Fibroblast of skin of scalp (primary cell): ENCODE measurements at places on chromosomes 4 and X.

DNA sequence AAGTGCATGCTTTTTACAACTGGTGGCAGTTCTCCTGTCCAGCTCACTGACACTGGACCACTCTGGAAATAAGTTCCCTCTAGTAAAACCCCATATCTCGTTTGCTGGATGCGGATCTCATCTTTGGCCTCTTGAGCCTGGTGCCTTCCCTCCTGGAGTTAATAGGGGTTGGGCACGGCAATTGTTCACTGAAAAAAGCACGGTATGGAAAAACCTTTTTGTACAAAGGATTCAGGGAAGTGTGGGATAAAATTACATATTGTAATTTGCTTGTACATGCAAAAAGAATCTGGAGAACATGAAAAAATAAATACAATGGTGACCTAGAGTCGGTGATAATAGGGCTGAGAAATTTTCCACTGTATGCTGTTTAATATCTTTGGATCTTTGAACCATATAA, 30.6 kb downstream of the TBC1D9 start:
- DNase-seq: no peak

- DNase-seq: peak; percentile 84
Observed at GRCh38 chrX:11351375-11352295, 58.4 kb downstream of the AMELX start.

GRCh38 chrX:103747163-103747562, 29.5 kb upstream of the PLP1 start:
- no peak for DNase-seq

DNA sequence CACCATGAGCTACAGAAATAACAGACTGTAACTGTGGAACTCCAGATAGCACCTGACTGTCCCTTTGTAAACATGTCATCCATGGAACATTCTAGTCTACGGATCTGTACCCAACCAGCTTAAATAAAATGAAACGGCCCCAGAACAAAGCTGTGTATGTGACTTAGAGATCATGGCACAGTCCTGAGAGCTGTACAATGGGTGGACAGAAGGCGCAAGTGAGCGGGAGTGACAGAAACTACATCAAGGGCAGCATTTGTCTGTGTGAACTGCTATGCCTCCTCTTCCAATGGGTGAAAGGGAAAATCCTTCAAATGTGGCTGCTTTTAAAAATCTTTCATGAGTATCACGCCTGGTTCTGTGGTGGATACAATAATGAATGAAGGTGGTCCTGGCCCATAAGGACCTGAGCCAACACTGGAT, 72.5 kb downstream of the FAT1 start:
- no peak for DNase-seq

- no peak for DNase-seq
Observed at GRCh38 chr4:162707962-162708361, 458.7 kb downstream of the NAF1 start.

- no peak for DNase-seq
Observed at GRCh38 chr4:183426507-183426906, 17.9 kb upstream of the CDKN2AIP start.

GRCh38 chrX:113770806-113771205, 813.1 kb upstream of the HTR2C start:
- no peak for DNase-seq

GRCh38 chrX:36950495-36951253, 57.5 kb upstream of the FAM47C start:
- DNase-seq: no peak

DNA sequence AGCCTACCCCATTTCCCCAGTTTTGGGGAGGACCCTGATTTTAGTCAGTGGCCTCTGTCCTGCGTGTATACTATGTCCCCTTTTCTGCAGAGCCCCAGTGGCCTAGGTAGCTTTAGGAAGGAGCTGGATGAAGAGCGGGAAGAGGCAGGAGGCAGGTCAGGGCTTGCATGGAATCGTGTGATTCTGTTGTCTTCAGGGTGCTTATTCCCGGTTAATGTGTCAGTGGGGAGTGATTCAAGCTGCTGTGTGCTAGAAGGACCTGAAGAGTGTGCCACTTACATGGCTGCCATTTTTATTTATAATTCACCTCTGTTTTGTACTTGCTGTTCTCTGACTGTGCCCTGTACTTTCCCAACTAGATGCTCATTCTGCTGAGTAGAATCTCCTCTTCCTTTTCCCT, 127.3 kb upstream of the AMOT start:
- DNase-seq: no peak

DNA sequence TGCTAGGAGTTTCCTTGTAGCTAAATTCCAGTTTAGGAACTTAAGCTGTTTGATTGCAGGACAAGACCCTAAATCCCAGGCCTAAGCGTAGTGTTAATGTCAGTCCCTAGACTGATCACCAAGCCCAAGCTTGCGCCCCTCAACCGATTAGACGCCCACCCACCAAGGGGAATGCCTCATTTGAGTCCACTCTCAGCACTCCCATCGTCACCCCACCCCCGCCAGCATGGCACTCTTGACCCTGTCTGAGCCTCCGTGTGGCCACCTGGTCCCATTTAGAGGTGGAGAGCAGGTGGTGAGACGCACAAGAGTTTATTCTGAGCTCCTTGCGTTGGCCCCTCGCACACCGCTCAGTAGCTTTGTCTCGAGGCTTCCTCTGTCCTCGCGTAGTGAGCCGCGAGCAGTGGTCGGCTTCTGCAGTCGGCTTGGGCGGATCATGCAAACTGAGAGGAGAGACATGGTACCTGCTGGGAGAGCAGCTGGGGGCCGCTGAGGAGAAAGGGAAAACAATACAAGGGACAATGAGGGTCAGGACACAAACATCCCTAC, 48.5 kb upstream of the ZNF157 start:
- DNase-seq: no peak

GRCh38 chr4:165803005-165803404, 70.0 kb upstream of the TLL1 start:
- no peak for DNase-seq

GRCh38 chrX:19017271-19017670, 33.4 kb upstream of the PHKA2 start:
- DNase-seq: peak; percentile 45

DNA sequence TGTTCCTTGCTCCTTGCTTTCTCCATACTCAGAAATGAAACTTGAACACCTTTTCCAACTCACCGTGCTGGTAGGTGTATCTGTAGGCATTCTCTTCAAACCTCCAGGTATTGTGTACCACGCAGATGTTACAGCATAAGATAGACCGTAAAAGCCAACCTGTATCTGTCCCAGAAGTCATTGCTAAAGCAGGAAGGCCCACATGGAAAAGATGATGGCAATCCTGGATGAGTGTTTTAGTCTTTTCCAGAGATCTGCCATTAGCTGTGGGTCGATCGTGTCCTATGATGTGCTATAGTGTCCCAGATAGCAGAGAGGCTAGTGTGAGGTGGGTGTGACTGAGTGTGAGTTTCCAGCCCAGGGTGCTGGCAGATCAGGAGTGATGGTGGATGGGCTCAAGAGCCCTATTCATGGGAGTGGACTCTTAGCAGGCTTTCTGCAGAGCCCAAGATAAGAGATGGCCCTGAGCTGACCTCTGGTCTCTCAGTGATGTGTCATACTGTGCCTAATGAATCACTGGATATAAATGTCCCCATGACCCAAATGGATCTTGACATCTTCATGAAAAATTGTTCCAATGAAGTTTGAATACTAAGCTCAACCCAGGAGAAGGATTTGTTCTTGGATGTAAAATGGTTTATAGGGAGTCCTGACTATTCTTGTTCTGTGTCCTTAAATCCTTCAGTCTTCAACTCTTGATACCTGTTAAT, 69.1 kb upstream of the WDR1 start:
- no peak for DNase-seq

- no peak for DNase-seq
Observed at GRCh38 chrX:24175276-24175675, 25.7 kb downstream of the ZFX start.

- DNase-seq: no peak
Observed at GRCh38 chrX:3763111-3763510, 49.7 kb upstream of the PRKX start.

- DNase-seq: peak; percentile 14
Observed at GRCh38 chrX:70970482-70970995, 39.6 kb upstream of the SLC7A3 start.

DNA sequence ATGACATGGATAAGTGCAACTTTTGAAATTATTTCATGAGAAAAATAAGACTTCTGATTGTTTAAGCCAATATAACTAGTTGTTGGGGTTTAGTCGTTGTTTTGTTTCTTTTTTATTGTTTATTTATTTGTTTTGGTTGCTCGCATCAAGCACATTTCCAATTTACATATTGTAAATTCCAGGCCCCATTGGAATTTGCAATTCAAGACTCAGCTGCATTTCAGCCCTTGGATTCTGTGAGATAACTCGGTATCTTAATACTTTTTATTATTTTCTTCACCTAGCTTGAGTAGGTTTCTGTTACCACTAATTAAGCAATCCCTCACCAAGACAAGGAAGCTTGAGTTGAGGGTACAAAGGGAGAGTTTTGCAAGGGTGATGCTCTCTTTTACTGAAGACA, 318.3 kb upstream of the GATB start:
- DNase-seq: no peak

GRCh38 chr4:185212581-185212980, 3.2 kb downstream of the SNX25 start:
- no peak for DNase-seq

- no peak for DNase-seq
Observed at GRCh38 chr4:38529189-38530115, 134.5 kb upstream of the KLF3 start.

DNA sequence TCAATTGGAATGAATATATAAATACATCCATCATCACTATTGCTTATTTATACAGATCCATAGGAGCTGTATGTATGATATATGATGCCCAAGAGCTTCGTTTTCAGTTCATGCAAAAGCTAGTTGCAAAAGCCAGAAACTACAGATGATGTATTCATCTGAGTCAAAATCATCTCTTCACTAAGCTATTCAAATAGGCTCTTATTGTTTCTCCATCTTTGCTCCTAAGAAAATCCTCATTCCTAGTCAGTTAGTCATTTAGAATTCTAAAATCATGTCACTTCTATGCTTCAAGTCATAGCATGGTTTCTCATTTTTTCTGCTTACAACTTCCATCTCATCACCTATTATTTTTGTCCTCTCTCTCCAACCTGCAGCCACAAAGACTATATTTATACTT, 300.1 kb upstream of the TRAM1L1 start:
- DNase-seq: peak; percentile 12

DNA sequence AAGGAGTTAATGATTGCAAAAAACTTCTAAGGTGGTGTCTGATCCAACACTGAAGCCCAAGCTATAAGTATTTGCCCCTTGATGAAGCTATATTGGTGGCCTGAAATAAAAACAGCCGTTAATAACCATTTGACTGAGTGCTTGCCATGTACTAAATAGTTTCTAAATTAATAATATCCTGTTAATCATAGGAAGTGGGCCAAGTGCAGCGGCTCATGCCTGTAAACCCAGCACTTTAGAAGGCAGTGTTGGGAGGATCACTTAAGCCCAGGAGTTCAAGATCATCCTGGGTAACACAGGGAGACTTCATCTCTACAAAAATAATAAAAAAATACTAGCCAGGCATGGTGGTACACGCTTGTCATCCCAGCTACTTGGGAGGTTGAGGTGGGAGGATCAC, 8.3 kb downstream of the NDP start:
- peak; percentile 13 for DNase-seq

DNA sequence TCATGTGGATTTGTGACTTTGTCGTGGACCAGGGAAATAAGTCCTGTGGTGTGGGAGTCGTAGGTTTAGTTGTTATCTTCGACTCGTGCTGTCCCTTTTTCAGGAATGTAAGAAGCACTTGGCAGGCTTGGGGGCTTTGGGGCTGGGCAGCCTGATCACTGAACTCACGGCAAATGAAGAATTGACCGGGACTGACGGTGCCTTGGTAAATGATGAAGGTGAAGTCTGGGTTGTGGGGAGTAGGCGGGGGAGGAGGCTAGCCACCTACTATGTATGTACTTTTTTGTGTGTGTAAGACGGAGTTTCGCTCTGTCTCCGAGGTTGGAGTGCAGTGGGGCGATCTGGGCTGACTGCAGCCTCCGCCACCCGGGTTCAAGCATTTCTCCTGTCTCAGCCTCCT, 1.2 kb downstream of the TAF1 start:
- peak; percentile 1 for DNase-seq

DNA sequence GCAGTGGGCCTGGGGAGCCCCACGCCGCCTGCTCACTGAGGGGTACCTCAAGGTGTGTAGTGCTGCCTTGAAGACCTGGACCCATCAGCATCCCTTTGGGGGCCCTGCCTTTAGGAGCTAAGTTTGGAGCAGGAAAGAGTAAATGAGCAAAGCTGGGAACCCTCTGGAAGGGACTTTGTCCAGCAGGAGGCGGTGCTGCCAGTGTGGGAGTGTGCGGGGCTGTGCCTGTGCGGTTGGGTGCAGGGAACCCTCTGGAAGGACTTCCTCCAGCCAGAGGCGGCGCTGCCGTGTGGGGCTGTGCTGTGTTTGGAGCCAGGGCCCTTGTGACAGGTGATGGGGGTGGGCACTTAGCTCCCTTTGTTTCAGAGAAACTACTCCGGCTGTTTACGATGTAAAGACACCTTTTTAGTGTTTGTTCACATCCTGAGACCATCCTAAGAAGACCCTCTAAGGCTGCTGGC, 25.8 kb downstream of the RGS12 start:
- no peak for DNase-seq

DNA sequence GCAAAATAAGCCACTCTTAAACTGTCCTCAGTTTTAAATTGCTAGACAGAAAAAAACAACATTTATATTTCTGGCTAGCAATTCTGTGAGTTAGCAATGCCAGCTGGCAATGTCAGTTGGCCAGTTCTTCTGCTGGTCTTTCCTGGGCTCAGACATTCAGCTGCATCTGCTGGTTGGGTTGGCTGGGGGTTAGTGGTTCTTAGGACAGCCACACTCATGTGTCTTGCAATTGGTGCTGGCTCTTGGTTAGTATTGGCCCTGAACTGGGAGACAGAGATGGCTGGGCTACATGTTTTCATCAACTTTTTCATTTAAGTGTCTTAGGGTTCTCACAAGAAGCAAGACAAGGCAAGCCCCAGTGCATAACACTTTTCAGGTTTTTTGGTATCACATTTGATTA, 48.0 kb upstream of the PDLIM5 start:
- DNase-seq: no peak

GRCh38 chrX:76605390-76605789, 177.9 kb downstream of the MAGEE1 start:
- no peak for DNase-seq

DNA sequence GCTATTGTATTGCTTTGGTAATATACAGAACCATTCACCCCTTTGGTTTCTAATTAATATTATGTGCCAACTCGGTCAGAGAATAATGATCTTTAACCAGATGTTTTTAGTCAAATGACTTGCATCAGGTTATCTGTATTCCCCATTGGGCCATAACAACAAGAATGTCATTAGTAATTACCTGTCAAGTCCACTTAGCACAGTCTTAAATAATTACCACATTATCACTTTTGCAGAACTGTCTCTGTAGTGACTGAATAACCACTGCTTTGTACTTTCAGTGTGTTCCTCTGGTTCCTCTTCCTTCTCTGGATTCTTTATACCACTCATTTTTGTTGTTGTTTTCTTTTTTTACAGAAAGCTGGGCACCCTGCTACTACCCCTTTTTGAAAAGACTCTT, 257.7 kb upstream of the SPOCK3 start:
- DNase-seq: no peak

- DNase-seq: no peak
Observed at GRCh38 chrX:13472975-13473374, 96.4 kb upstream of the EGFL6 start.
